ENCODE measurements at places on chromosomes 3 and 15.

- DNase-seq: no peak
Measured at GRCh38 chr15:84714821-84715220, 1.1 kb downstream of the SEC11A start.

DNA sequence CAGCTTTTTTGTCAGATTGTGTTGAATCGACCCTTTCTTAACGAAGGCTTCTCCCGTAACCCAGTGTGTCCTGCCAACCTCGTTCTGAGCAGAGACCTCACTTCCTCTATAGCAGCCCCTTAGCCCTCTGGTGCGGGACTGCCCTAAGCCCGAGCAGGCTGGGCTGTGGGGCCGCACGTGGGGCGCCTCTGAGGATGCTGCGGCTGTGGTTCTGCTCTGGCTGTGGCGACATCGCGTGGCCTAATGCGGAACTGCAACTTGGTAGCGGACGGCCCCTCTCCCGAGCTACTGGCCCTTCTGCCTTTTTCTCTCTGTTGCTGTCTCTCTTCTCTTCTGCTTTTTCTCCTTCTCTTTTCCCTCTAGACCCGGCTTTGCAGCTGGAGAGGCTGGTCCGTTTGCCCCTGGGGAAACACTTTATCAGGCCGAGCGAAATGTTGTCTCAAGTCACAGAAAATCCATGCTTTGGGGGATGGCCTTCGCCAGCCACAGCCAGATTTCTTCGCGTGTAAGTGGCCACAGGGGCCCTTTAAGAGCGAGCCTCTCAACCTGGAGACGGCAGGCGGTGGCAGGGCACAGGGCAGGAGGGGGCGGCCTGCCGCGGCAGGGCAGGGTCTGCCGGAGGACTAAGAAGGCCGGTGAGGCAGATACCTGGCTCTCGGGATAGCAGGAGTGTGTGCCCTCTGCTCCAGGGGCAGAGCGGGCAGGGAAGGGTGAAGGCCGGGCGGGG, 19.4 kb upstream of the KIF23 start:
- DNase-seq: peak; percentile 68

DNA sequence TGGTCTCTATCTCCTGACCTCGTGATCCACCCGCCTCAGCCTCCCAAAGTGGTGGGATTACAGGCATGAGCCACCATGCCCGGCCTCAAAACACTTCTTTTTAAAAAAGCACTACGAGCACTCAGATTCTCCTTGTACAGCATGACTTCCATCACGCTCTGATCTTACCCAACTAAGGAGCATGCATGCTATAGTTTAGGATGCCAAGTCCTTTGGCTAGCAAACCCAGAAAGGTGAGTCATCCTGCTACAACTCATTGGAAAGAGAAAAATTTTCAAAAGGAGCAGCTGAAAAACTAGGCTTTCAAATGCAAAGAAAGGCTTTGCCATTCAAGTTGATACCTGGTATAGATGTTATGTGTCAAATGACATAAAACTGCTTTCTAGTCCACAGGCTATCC, 70.3 kb upstream of the PRICKLE2 start:
- DNase-seq: no peak

DNA sequence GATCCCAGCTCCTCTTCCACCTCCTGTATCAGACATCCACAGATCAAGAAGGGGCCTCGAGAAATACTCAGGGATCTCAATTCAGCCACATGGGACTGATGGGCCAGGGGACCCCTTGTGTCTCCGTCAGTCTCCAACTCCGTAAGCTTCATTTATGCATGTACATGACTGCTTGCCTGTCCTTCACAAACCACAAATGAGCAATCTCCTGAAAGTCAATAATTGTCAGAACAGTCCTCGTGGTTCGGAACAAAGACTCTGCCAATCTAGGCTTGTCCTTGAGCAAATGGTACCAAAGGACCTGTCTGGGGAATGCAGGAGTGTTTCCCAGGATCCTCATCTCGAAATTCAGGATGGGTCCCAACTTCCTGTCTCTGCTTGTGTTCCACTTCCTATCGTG, 20.8 kb downstream of the SLC12A8 start:
- no peak for DNase-seq

GRCh38 chr3:123444023-123444422, 4.9 kb downstream of the ADCY5 start:
- DNase-seq: no peak

DNA sequence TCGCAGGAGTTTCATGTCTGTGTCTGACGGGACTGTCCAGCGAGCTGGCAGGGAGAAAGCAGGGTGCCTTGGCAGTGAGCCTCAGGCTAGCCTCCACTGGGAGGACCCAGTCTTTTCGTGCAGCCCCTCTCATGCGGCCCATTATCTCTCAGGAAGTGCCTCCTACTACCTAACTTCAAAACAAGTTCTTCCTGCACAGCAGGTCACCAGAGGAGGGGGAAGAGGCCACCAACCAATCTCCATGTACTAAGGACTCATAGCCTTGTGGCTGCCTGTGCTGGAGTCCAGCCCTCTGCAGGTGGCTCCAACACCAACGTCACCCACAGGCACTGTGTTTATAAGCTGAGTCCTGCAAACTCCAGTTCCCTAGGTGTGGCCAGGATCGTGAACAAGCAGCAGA, 4.8 kb downstream of the VIPR1 start:
- no peak for DNase-seq

DNA sequence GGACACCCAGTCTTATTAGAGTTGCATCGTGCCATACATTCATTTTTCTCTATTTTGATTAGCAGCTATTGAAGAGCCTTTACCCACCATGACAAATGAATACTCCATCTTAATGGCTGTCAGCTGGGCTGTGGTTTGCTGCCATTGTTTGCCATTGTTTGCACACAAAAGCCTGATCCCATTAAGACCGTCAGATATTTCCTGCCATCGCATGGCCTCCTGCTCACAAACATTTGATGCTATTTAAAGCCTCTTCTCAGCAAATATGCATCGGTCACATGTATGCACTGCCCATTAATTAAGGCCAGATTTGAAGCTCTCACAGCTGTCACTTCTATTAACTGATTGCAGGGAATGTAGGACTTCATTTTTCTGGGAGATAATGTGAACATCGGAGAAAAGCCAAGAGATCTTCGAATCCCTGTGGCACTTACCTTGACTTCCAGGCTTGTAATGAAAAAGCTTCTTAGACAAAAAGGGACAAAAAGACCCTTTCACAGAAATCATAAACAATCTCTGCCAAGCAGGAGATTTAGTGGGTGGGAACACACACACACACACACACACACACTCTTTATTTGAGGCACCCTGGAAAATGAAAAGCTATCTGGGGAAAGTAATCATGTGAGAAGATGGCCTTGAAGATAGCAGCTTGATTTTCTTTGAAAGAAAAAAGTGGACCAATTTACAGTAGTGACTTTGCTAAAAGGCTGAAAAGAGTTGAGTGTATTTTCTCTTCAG, 175.4 kb upstream of the NR2E3 start:
- DNase-seq: no peak

- no peak for DNase-seq
Measured at GRCh38 chr3:192929146-192929545, 11.5 kb upstream of the MB21D2 start.

DNA sequence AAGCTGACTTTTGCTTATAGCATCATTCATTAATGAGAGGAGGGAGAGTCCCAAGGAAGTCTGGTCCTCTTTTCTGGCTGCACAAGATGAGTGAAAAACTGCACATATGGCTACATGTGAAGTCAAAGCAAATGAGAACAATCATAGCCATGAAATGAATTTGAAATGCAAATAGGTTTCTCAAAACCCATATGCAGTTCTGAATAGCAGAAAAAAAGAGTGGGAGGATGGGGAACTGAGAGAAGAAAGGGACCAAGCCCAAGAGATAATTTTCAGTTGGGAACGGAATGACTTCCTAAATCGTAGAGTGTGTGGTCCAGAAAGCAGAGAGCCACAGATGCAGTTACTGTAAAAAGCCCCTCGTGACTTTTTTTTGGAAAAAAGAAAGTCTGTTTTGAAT, 66.3 kb downstream of the GTPBP8 start:
- no peak for DNase-seq

DNA sequence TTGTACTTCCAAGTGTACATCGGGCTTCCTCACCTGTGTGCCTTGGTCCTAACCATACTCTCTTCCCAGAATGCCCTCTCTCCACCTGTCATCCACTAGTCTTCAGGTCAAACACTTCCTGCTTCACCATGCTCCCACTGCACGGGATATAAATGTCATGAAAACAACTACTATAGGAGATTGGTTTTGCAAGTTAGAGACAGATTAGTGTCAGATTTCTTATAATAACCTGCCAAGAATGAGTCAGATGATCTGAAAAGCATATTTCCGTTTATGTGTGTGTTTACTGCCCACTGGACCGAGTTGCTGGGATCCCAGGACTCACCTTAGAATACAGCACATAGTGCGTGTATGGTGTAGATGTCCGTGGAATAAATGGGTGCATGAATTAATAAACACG, 21.4 kb downstream of the PLA1A start:
- no peak for DNase-seq

DNA sequence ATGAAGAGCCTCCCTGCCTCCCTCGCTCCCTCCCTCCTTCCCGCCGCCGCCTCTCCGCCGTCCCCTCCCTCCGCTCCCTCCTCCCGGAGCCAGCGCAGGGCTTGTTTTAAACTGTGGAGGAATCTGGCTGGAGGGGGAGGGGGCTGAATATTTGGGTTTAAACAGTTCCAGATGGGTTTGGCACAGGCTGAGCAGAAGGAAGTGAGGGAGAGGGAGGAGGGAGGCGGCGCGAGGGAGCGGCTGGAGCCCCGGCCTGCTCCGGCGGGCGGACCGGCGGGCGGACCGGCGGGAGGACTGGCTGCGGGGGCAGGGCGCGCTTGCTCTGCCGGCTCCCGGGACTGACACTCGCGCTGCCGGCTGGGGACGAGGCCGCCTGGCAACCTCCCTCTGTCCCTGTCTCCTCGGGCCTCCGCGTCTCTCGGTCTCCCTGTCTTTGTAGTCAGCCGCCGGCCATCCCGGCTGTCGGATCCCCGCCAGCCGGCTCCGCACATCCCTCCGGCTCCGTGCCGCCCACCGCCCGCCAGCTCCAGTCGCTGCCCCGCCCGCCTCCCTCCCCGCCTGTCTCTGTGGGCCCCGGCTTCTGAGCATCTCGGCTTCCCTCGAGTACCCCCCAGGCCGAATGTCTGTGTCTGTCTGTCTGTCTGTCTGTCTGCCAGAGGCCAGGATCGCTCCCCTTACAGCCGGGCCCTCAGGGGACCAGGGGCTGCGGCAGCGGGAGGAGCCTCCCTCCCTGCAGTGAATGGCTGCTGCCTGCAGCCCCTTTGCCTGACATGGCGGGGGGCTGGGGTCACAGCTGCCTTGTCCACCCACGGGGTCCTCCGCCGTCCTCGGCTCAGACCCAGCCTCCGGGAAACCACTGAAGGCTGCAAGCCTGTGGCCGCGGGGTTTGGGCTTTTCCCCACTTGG, 7.6 kb downstream of the EPHB3 start:
- no peak for DNase-seq

DNA sequence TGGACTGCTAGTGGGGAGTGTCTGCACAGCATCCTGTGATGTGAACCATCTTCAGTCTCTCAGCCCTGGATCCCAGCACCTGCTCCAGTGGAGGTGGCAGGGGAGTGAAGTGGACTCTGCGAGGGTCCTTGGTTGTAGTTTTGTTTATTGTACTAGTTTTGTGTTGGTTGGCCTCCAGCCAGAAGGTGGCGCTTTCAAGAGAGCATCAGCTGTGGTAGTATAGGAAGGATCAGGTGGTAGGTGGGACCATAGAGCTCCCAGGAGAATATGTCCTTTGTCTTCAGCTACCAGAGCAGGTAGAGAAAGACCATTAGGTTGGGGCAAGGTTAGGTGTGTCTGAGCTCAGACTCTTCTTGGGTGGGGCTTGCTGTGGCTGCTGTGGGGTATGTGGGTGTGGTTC, 20.9 kb downstream of the NEK11 start:
- DNase-seq: no peak

DNA sequence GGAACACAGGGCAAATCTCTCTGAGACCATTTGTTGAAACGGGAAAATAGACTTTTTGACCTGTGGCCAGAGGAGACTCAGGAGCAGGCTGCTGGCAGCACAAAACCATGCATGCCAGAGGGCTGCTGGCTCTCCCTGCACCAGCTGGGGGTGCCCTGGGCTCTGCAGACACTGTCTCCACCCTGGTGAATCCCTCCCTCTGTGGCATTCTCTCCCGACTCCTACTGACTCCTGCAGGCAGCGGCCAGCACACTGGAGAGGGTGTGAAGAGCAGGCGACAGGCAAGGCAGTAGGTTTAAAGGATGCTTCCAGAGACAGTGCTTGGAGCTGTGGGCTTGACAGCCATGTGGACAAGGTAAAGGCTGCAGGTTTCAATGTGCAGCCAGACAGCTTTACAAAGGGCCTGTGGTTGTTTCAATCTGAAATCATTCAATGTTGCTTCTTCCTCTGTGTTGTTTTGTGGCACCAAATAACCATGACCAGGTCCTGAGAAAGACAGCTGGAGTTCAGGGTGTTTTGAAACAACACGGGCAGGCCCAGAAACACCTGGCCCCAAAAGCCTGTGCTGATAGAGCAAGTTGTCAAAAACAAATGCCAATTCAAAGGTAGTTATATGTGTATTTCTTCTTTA, 431.0 kb upstream of the ATP10A start:
- DNase-seq: no peak

DNA sequence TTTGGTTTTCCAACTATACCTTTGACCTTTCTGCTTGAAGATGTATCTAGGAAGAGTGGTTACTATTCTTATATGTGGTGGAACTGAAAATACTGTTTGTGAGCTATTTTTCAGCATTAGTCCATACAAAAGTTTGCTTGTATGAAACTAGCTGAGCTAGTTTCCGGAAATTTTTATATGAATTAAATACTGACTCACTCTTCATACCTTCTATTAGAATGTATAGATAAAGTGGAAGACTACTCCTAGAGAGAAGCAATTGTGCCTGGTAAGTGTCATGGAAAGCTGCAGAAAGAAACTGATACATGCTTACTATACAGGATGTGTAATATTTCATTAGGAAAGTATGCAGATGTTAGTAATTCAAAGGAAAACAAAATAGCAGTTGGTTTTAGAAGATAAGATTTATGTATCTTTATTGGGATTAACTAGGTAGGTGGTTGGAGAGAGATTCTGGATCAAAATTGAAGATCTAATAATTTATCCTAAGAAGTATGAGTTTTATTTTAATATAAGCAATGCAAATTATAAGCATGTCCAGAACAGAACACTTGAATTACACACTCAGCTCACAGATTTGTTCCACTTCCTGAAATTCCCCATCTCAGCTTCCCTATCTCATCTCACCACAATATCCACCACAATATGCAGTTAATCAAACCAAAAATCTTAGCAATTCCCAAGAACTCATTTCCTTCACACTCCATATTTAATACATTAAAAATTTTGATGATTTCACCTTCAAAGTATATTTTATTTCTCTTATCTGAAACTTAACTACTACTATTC, 82.8 kb downstream of the BCHE start:
- no peak for DNase-seq

All from stimulated activated CD4-positive, alpha-beta T cell treated with anti-CD3 and anti-CD28 coated beads, Interleukin-15, amount 100 ng/mL, for 1 hour (primary cell).